ENCODE measurements at places on chromosomes 3 and 15.

DNA sequence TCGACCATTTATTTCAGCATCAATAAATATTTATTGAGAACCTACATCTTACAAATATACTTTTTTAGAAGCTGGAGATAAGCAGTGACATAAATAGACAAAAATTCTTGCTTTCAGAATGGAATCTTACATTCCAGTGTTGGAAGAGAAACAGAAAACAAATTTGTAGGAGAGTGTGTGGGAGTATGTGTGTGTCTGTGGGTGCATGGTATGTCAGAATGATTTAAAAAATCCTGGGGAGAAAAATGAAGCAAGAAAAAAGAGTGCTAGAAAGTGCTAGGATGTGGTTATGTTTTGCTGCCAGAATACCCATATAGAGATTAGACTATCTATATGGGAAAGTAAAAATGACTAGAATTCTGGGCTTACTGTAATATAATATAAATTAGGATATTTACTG is 561.7 kb upstream of the SGO1 start:
- DNase-seq = no peak

DNA sequence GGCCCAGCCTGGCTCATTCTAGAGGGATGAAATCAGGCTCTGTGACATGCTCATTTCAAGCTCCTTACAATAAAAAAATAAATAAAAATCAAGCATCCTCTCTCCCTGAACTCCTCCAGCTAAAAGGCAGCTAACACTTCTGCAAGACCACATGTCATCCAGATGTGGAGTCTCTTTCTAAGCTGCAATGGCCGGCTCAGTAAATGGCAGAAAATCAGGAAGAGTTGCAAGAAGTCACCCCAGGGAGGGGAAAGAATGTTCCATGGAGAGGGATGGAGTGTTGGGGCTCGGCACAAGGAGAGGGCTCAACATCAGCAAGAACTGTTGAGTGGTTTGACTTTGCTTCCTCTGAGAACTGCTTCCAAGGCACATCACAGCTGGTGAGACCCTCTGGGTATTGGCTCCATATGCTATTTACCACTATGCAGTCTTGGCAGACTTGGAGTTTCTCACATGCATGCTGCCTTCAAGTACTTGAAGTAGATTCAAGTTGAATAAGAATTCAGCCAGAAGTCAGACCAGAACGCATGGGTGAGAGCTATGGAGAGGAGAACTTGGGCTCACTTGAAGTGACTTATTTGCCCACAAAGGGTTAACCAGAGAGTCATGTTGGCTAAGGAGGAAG is 689.0 kb downstream of the NTRK3 start:
- DNase-seq = no peak

DNA sequence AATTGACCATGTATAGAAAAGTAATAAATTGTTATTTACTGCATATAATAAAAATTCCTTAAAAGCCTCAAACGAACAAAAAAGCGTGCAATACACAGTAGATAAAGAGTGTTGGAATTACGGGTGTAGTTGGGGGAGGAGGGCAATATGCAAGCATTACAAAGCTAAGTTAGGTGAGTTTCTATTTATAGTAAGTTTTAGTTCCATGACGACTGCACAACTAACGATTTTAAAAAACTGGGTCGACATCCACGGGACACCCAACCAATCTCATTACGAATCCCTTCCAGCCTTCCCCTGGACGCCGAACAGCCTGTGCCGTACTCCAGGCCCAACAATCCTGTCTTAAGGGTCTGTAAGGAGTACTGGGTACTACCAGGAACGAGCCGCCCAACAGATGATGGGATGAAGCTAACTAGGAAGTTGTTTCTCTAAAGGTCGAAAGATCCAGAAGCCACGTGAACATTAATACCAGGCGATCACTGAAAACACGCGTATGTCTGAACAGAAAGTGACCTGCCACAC is 677 bp downstream of the POLQ start:
- no peak for DNase-seq

DNA sequence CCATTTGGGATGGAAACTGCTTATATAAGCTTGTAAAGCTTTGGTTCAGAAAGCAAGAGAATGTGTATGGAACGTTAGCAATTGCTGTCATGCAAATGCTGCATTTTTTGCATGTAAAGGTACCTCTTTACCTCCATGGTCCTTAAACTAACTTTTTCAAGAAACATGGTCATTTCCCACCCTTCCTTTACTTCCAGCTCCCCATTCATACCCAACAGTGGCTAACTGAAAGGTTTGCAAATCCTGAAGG is 84.3 kb downstream of the SMAD3 start:
- DNase-seq = no peak

DNA sequence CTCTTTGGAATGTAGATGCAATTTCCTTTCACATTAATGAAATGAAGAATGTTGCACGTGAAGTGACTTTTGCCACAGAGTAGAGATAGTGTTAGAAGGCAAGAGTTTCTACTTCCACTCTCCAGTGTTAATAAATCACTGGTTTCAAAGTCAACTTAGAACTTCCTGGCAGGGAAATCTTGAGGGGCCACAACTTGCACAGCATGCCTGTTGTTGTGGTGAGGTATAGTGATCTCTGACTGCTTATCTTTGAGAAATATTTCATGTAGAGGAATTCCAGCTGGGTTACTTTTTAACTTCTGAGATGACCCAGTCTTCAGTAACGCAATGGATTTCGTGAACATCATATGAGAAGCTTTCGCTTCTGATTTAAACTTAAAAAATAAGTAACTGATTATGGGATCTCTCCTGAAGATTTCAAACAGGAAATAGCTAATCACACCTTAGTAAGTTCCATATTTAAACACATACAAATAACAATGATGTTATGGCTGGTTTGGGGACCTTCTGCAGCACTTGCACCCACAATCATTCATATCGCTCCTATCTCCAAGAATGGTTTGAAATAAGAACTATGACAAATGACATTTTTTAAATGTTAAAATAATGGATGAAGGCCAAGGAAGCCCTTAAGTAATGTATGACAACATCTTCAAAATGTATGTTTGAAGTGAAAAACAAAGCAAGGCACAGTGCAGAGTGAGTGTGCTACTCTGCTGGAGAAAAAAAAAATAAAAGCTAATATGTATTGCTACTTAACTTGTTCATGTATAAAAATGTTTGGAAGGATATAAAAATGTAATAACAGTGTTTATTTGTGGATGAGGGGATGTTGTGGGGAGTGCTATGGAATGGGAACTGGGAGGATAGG is 726.5 kb upstream of the NECTIN3 start:
- DNase-seq = no peak

GRCh38 chr3:140292684-140293083 is 357.7 kb downstream of the CLSTN2 start:
- DNase-seq = no peak

GRCh38 chr15:34588046-34588674 is 4.7 kb upstream of the GOLGA8B start:
- DNase-seq = peak; percentile 31

DNA sequence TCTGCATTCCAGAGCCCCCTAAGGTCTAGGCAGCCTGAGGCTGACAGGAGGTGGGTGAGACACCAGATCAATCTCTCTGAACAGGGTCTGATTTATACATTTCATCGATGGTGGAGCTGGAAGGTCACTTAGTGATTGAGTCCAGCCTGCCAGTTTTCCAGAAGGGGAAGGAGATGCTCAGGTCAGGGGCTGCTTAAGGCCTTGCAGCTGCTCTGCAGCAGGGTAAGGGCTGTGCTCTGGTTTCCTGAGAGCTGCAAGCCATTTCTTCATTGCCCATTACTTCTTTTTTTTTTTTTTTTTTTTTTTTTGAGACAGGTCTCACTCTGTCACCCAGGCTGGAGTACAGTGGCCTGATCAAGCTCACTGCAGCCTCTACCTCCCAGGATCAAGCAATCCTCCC is 10.7 kb downstream of the TADA3 start:
- no peak for DNase-seq

DNA sequence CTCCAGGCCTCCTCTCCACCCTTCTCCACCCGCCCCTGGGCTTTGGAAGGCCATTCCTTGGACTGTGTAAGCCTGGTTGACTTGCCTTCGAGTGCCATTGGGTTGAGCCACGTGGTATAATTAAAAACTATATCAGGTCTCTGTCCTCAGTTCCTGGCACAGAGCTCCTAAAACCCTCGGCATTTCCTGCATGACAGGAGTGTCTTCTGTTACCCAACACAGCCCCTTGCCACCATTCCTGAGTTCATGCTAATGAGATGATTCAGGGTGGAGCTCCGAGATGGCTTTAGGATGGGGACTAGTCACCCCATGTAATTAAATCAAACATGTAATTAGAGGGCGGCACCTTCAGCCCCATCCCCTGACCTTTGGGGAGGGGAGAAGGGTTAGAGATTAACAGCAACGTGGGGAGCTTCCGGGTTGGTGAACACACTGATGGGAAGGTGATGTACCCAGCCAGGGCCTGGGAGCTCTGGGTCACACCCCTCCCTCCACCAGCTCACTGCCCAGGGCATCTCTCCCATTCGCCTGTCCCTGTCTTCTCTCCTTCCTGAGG is 256.4 kb downstream of the FAM43A start:
- DNase-seq = no peak

GRCh38 chr3:102233881-102234280 is 200.9 kb upstream of the ZPLD1 start:
- DNase-seq = no peak

- no peak for DNase-seq
These were observed 49.7 kb downstream of the SLC6A6 start for GRCh38 chr3:14451844-14452739.

DNA sequence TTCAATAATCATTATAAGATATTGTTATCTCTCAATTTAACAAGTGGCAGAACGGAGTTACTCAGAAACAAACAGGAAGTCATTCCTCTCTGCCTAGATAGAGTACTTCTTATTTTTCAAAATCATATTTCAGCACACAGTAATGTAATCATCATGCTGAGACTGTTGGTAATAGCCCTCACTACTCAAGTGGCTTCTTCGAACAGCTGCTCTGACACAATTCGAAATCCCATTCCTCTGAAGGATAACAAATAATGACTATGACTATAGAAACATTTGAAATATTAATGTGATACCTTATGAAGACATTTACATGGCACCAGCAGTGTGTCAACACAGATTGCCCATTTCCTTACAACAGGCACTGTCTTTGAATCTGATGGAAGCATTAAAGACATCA is 1249.8 kb downstream of the NSUN3 start:
- no peak for DNase-seq

GRCh38 chr3:45183872-45184262 is 37.7 kb upstream of the CDCP1 start:
- no peak for DNase-seq

- peak; percentile 23 for DNase-seq
These were observed 6.7 kb downstream of the IDH2 start for GRCh38 chr15:90095521-90095959.

DNA sequence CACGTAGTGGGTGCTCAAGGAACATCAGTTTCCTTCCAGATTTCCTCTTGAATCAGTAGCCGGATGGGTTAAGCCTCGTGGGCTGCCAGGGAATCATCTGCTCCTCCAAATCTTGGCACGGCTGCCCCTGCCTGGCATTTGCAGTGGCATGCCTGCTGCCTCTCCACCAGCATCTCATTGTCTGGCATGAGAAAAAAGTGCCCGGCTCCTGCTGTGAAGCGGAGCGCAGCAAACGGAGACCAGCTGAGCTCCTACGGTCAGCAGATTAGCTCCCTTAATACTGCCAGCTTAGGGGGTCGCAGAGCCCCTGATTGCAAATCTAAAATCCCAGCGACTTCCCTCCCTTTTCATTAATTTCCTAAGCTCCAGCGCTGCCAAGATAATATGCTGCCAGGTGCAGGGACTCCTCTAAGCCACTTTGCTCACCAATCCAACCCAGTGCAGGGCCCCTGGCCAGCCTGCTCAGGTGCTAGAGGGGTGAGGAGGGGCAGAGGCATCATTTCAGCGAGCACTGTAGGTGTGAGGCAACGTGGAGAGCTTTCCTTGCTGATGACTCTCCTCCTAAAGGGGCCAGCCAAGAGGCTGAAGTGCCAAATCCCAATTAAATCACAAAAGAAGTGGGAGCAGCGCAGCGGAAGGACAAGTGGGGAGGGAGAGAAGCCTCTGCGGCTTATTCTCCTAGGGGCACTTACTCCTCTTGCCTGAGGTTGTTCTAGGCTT is 49.6 kb upstream of the ST8SIA2 start:
- no peak for DNase-seq

- DNase-seq = no peak
These were observed 18.2 kb downstream of the LOXL1 start for GRCh38 chr15:73944161-73945129.

GRCh38 chr15:95170561-95171380 is 939.4 kb downstream of the MCTP2 start:
- DNase-seq = no peak

DNA sequence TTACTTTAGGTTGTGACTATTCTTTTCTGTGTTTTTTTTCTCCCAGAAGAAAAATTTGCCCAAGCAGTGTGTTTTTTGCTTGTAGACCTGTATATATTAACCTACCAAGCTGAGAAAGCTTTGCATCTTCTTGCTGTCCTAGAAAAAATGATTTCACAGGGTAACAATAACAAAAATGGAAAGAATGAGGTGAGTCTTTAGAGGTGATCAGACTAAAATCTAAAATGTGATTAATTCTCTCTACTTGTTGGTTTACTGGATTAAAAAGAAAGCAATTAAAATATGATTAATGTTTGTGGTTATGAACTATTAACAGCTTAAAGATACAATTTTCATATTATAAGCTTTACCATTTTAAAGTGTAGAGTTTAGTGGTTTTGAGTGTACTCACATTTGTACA is 28.2 kb downstream of the CNOT10 start:
- DNase-seq = no peak

- DNase-seq = no peak
These were observed 331.5 kb downstream of the PTPRG start for GRCh38 chr3:61892891-61893290.

DNA sequence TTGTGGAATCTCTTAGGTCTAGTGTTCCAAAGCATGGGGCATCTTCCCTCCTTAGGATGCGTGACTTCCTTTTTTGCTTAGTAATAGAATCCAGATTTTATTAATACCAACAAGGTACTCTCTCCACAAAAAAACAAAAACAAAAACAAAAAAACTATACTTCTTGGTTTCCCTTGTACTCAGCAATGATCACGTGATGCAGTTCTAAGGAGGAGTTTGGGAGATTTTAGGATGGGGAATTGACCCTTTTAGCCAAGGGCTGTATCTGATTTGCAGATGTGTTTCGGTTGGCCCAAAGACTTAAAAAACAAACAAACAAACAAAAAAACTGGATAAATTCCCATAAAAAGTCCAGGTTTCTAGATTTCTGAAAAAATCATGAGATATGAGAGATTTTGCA is 12.6 kb upstream of the TMEM108 start:
- no peak for DNase-seq
